ENCODE measurements at places on chromosomes 16 and 17.

DNA sequence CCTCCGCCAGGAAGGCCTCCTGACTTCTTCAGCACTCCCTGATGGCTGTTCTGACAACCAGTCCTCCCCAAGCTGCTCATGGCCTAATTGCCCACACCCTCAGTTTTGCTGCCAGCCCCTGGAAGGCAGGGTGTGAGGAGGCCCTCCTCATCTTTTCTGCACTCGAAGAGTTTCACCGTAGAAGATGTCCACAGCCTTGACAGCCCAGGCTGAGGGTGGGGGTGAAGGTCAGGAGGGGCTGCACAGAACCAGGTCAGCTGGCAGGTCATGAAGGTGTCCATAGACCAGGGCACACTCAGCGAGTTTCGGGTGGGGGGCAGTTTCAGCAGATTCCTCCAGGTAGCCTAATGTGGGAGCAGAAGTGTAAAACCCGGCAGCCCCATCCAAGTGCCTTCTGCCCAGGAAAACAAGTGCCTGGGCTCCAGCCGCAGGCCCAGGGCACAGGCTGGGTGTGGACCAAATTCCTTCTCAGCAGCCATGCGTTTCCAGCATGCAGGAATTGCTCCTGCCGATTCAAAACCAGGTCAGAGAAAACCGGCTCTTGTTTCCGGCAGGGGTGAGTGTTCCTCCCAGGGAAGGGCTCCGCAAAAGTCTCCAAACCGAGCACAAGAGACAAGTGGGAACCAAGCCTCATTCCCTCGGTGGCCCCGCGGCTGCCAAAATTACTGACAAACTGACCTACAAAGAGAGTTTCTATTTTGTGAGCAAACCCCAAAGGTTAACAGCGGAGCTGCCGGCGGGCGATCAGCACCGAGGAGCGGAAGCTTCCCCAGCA lies 228.8 kb downstream of the C16orf78 start:
- no peak for DNase-seq

DNA sequence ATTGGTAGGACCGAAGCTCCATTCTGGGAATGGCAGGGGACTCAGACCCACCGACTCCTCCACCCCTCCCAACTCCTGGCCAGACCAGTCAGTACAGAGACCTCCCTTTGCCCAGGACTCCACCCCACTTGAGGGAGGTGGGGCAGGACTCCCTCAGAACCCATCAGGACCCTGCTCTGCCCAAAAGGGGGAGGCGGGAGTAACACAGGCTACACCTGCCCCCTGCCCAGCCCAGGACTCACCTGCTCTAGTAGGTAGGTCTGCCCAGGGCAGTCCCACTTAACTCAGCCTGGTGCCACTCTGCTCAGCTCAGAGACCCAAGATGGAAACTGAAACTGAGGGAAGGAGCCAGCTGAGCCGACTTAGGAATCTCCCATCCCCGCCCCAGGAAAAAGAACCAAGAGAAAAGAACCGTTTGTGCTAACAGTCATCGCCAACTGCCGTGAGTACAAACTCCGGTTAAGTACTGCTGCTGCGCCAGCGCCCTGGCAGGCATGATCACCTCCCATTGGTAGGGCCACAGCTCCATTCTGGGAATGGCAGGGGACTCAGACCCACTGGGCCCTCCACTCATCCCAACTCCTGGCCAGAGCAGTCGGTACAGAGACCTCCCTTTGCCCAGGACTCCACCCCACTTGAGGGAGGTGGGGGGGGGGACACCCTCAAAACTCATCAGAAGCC lies 503 bp downstream of the DHX58 start:
- no peak for DNase-seq

DNA sequence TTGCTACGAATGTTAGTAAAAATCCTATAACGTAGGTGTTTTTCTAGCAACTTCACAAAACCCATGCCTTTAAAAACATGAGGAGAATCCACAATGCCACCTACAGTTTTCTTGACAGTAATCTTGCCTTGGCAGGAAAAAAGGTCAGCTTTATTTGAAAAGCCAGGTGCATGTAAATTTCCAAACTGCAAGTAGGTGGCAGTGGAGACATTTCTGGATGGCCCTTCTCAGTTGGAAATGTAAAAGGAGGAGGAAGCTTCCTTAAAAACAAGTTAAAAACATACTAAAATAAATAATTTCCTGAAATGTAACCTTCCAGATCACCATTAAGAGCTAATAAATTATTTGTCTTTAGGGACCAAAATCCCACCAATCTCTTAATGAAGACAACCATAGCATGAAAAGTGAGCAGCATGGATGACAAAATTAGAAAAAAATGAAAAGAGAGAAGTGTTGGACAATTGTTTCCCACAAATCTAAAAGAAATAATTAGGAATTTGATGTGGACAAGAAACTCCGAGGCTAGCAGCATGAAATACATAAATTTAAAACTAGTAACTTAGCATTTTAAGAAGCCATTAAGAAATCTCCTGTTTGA lies 152.2 kb downstream of the SNX11 start:
- DNase-seq, result no peak

DNA sequence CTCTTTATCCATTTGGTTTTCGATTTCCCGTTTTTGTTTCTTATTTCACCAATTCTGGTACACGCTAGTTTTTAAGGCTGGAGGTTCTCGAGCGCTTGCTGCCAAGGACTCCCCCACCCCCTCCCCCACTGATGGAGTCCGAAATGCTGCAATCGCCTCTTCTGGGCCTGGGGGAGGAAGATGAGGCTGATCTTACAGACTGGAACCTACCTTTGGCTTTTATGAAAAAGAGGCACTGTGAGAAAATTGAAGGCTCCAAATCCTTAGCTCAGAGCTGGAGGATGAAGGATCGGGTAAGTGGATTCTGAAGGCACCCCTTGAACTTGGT lies 825 bp downstream of the RPTOR start:
- DNase-seq, result no peak

- no peak for DNase-seq
These were observed 125.7 kb downstream of the XYLT1 start for GRCh38 chr16:17345043-17345442.

GRCh38 chr17:17732892-17733670 lies 51.8 kb downstream of the RAI1 start:
- no peak for DNase-seq

Data from dorsolateral prefrontal cortex (tissue), 122 donors.